ENCODE measurements at places on chromosomes 16 and 17.

- DNase-seq = no peak
These were observed 15.4 kb downstream of the TNS4 start for GRCh38 chr17:40485851-40486521.

- DNase-seq = no peak
These were observed 19.4 kb downstream of the EMP2 start for GRCh38 chr16:10561001-10561400.

- no peak for DNase-seq
These were observed 9.8 kb downstream of the OTOP3 start for GRCh38 chr17:74945543-74945942.

- no peak for DNase-seq
These were observed 8.0 kb downstream of the ZNF469 start for GRCh38 chr16:88390735-88391134.

- peak; percentile 88 for DNase-seq
These were observed 1.3 kb downstream of the ZNF821 start for GRCh38 chr16:71882505-71883167.

DNA sequence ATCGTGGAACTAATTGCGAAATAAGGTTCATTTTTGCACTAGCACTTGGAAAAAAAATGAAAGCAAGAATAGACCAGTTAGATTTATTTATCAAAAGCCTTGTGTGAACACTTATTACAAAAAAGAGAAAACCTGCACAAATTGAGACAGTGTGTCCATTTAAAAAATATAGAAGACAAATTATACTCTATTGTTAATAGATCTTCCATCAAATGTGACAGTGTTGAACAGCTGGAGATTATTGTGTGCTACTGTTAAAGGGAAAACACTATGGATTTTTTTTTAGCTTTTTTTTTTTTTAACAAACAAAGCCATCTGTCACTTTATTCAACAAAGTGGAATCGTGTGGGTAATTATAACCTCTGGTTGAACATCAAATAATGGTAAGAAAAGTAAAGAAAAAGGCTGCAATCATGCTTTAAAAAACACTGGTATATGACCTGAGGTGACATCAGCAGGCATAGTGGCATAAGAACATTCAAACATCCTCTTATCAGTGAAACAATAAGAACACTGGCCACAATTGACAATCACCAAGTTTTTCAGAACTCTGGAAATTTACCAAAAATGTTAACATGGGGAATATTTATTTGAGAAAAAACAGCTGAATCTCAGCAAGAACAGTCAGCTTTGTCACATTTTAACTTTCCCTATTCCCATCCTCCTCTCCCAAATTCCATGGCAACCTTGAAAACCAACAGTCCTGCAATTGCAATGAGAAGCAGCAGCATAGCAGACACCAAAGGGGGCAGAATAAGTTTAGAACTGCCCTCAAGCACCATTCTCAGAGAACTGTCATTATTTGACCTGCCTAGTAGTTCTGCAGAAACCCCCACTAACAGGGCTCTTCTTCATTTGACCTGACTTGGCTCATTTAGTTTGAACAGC lies 442.3 kb upstream of the MON1B start:
- DNase-seq = no peak

- no peak for DNase-seq
These were observed 39.3 kb upstream of the AKTIP start for GRCh38 chr16:53542283-53542682.

- no peak for DNase-seq
These were observed 31.5 kb upstream of the CDH5 start for GRCh38 chr16:66334853-66335574.

DNA sequence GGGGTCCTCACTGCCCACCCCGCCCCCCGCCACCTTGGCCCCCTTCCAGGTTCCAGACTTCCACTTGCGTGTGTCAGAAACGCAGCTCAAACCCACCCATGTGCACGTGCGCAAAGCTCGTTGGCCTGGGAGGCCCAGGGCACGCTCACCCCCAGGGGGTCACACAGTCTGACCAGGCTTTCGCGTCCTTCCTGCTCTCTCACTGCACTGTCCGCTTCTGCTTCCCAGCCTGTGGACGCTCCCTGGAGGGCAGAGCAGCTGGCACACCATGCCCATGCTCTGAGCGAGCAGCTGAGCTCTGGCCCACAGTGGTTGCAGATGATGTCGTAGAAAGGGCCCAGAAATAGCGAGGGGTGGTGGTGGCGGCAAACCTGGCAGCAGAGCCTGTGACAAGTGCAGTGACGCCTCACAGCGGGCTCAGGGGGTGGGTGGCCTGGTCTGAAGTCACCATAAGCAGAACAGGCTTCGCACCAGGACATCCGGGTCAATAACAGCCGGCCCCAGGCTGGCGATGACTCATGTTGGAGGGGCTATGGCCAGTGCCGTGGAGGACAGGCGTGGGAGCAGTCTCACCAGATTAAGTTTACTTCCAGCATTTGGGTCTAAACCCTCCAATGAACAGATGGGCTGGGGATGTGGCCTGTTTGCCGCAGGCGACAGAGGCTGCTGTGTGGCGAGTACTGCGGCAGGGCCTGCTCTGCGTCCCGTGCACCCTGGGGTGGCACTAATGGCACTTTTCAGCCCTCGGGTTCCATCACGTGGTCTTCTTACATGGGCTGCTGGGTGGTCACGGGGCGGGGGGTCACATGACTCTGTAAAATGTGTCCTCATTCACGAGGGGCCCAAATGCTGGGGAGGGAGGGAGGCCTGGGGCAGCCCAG lies 49.0 kb downstream of the NT5M start:
- DNase-seq = no peak

DNA sequence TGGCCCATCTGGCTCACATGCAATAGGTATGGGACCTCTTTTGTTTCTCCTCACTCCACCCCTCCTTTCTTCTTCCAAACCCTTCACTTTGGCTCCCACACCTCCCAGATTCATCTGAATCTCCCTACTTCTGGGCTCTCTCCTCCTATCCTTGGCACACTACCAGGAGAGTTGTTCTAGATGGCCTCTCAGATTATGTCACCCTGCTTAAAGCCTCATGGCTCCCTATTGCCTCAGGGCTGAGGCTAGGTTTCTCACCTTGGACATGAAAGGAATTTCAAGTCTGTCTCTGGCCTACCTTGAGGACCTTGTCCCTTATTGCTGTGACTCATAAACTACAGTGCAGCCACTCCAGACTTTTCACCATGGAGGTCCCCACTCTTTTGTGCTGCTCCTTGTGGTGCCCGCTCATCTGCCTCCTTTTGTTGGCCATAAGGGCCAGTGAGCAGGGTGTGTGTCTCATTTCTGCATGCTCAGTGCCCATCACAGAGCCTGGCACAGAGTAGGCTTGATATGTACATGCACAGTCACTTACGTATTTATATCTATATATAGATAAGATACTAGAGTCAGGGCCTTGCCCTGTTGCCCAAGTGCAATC lies 1.0 kb upstream of the MFAP4 start:
- peak; percentile 53 for DNase-seq

DNA sequence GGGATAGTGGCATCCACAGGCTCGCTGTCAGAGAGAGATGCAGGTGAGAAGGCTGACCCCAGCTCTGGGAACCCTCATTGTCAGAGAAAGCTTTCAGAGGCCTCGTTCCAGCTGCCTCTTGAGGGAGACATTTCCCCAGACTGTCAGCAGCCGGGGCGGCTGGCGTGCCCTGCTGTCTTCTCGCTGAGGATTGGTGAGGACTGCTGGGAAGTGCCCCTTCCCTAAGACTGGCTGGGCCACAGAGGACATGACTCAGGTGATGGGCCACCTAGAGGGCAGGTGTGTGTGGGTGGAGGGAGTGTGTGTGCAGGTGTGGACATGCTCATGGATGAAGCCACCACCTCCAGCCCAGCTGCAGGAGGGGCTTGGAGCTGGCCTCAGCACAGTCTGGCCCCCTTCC lies 25.3 kb downstream of the SPACA3 start:
- DNase-seq = no peak

GRCh38 chr17:8794636-8795035 lies 4.5 kb downstream of the MFSD6L start:
- DNase-seq = no peak

DNA sequence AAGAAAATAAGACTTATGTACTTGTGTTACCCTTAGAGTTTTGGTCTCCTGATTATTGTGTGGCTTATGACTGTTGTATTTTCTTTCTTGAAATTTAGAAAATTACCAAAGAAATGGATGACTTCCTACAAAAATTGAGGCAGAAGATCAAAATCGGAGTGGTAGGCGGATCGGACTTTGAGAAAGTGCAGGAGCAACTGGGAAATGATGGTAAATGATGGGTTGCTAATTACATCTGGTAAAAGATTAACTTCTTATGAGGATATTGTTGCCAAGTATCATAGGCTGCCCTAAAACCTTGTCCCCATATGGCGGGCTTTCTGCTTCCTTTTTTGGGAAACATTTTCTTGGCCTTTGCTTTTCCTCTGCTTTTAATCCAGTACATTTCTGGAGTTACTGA lies 4.1 kb downstream of the PMM2 start:
- no peak for DNase-seq

DNA sequence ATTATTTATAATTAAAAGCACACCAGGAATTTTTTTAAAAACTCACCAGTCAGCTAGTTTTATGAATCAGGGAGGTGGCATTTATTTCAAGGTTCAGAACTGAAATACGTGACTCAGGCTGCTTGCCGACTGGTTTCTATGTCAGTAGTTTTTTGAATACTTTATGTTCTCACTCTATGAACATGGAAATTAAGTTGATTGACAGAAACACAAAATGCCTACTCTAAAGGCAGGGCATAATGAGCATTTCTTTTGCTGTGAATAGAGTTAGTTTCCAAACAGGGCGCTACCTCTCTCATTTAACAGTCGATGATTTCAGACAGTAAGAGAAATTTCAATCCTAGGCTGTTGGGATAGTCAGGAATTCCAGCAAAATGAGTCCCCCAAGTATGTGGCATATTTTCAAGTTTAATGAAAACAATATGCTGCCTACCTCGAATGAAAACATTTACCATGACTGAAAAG lies 6.7 kb downstream of the HS3ST3B1 start:
- DNase-seq = no peak
